ENCODE measurements at places on chromosomes 6 and 20.

DNA sequence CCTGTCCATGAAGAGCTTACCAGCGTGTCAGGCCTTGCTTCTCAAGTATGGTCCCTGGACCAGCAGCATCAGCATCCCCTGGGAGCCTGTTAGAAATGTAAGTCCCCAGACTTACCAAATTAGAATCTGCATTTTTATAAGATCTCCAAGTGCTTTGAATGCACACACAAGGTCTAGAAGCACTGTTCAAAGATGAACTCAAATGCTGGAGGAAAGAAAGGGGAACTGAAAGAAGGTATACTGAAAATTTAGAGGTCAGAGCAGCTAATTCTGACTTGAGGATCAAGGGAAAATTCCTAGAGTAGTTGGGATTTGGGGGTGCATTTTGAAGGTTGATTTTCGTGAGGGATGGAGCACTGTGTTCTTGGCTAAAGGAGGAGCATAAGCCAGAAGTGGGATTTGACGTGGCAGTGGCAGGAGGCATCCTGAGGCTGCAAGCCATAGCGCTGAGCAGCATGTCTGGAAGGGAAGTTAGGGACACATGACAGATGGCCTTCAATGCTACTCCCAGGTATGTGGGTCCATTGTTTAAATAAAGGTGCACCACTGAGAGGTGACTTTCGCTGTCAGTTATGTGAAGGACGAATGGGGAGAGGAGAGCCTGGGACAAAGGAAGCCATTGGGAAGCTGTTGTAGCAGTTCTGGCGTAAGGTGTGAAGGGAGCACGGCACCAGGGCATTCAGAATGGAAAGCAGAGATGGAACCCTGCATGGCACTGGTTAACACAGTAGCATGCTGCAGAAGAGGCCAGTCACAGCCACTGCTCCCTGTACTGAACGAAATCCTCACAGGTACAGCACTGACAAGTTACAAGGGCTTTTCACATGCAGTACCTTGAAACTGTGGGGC is 36.2 kb downstream of the ARMC2 start:
- no peaks in the 10 kb centered on the region for H3K27me3 ChIP-seq
- no peaks in the 10 kb centered on the region for H3K4me1 ChIP-seq
- DNase-seq, result no peak
- no peak overlapping the region for H3K4me3 ChIP-seq
- H3K36me3 ChIP-seq, result no peaks in the 10 kb centered on the region

- H3K4me1 ChIP-seq, result peaks cover 23% of the 10 kb centered on the region
- no peak overlapping the region for H3K4me3 ChIP-seq
- H3K27me3 ChIP-seq, result no peaks in the 10 kb centered on the region
- DNase-seq, result no peak
- H3K27ac ChIP-seq, result peak overlapping the region; percentile 35
- H3K36me3 ChIP-seq, result no peaks in the 10 kb centered on the region
Measured at GRCh38 chr20:41476013-41476441, 109.4 kb upstream of the EMILIN3 start.

DNA sequence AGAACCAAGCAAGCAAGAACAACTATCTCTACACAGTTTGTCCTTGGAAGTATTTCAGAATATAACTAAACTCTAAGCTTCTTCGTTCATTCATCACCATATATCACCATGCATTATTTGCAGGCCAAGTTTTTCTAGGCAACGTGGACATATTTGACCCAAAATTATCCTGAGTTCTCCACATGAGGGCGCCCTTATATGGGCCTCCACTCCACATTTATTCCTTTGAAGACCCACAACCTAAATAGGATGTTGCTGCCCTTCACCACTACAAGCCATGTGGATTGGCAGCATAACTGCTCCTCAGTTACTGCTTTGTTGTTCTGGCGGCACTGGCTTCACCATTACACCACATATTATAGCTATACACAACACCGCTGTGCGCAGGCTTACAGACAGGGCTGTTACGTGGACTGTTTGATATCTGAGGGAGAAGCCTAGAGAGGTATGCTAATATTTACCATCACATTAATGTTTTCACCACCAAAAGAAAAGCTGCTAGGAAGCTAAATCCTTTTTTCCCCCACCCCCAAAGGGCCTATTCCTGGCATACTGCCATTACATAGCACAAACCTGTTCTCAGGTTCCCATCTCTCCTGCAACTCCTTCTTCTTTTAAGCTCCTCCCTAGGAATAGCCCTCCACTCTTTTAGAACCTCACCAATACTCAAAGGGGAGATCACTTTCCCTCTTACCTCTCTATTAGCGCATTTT is 411.7 kb downstream of the C6orf118 start:
- H3K36me3 ChIP-seq, result no peaks in the 10 kb centered on the region
- no peak for DNase-seq
- H3K27ac ChIP-seq, result no peak overlapping the region

- no peak for DNase-seq
- H3K27ac ChIP-seq, result peak overlapping the region; percentile 98
- H3K4me1 ChIP-seq, result peaks cover 57% of the 10 kb centered on the region
- H3K27me3 ChIP-seq, result no peaks in the 10 kb centered on the region
- H3K4me3 ChIP-seq, result peak overlapping the region; percentile 78
- peaks cover 36% of the 10 kb centered on the region for H3K36me3 ChIP-seq
Measured at GRCh38 chr20:31721408-31722256, 1.0 kb downstream of the BCL2L1 start.

- no peak for DNase-seq
- H3K4me3 ChIP-seq, result no peak overlapping the region
- no peaks in the 10 kb centered on the region for H3K36me3 ChIP-seq
- no peaks in the 10 kb centered on the region for H3K27me3 ChIP-seq
- H3K27ac ChIP-seq, result no peak overlapping the region
- peaks cover 5% of the 10 kb centered on the region for H3K4me1 ChIP-seq
Measured at GRCh38 chr6:89944181-89944755, 50.0 kb downstream of the GJA10 start.

DNA sequence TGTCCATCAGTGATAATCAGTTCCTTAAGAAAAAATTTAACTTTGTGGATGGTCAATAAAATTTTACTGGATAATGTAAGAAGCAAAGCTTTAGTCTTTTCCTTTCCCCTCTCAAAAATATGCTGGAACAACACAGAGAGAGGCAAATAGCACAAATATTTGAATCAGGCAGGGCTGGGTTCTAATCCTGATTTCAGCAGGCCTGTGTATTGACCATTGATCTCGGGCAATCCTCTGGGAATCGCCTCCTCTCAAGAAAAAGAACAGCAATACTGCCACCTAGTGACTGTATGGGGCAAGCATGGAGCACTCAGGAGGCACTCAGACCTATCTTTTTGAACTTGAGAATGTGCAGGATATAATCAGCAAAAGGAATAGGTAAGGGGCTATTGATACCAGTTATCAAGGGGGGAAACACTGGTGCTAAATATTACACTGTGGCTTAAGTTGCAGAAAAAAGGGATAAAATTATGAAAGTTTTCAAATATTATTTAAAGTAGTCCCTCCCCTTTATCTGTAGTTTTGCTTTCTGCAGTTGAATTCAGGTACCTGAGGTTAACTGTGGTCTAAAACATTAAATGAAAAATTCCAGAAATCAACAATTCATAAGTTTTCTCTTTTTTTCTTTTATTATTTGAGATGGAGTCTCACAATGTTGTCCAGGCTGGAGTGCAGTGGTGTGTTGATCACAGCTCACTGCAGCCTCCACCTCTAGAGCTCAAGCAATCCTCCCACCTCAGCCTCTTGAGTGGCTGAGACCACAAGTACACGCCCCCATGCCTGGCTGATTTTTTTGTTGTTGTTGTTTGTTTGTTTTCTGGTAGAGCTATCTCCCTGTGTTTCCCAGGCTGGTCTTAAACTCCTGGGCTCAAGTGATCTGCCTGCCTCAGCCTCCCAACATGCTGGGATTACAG is 91.8 kb upstream of the NHSL1 start:
- no peak overlapping the region for H3K27ac ChIP-seq
- H3K4me3 ChIP-seq, result no peak overlapping the region
- H3K36me3 ChIP-seq, result no peaks in the 10 kb centered on the region
- H3K27me3 ChIP-seq, result no peaks in the 10 kb centered on the region
- no peak for DNase-seq
- peaks cover 32% of the 10 kb centered on the region for H3K4me1 ChIP-seq

GRCh38 chr6:169171951-169172350 is 81.7 kb downstream of the THBS2 start:
- H3K27me3 ChIP-seq, result no peaks in the 10 kb centered on the region
- peak; percentile 60 for DNase-seq
- no peak overlapping the region for H3K4me3 ChIP-seq
- H3K36me3 ChIP-seq, result no peaks in the 10 kb centered on the region
- peaks cover 15% of the 10 kb centered on the region for H3K4me1 ChIP-seq
- no peak overlapping the region for H3K27ac ChIP-seq

DNA sequence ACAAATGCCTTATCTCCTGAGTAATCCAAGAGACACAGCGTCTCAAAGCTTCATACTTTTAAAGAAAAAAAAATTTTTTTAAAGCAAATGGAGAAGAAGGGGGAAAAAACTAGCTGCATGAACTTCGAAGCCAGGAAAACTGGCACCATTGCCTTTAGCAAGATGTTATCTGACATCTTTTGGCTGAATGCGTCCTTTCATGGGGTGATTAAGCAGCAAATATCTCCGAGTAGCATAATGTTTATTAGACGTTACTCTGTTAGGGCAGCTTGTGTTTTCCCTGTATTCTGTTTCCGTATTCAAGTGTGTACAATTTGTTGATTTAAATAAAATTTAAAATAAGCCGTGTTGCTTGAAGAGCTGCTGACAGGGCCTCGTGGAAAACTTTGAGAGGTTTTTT is 76.5 kb upstream of the TSHZ2 start:
- H3K4me3 ChIP-seq, result no peak overlapping the region
- no peak for DNase-seq
- H3K36me3 ChIP-seq, result no peaks in the 10 kb centered on the region
- H3K27me3 ChIP-seq, result no peaks in the 10 kb centered on the region
- no peak overlapping the region for H3K27ac ChIP-seq

DNA sequence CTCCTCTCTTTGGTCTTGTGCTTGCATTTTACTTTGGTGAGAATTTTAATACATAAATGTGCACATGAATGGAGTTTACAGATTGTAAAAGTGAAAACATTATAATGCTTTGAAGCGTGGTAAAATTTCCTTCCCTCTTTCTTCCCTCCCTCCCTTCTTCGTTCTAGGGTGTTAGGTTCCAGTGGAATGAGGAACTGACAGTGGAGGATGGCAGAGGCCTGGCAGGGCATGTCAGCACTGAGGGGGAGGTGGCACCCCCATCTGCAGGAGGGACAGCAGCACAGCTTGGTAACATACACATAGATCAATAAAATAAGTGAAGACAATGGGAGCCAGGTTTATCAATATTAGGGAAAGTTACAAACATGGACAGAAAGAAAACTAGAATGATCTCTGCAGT is 47.5 kb downstream of the RNASET2 start:
- H3K4me1 ChIP-seq, result no peaks in the 10 kb centered on the region
- H3K27ac ChIP-seq, result no peak overlapping the region
- H3K36me3 ChIP-seq, result no peaks in the 10 kb centered on the region
- no peak overlapping the region for H3K4me3 ChIP-seq
- H3K27me3 ChIP-seq, result no peaks in the 10 kb centered on the region
- DNase-seq, result no peak

DNA sequence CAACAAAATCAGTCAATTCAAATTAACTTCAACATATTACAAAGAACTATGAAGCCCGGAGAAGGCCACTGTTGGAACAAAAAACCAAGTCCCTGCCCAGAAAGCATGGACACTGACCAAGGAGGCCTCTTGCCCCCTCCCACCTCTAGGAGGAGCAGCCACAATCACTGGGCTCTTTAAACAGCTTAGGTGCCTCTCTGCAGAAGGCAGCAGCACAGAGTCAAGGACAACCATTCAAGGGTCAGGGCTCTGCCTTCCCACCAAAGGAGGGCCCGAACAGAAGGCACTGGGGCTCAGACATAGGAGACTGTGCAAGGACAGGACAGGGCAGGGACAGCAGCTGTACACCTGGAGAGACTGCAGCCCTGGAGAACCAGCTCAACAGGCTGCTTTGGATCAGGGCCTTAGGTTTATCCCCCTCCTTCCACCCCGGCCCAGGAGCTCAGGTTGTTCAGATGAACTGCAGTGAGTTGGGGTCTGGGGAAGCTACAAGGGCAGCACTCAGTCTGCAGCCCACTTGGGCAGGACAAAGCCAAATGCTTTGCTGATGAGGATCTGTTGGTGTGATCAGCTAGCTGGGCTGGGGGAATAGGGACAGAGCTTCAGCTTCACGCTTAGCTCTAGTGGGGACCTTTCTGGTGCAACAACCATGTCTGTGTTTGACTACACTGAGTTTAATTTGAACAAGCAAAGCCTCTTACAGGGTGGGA is 17.8 kb downstream of the TOMM34 start:
- DNase-seq, result no peak
- no peak overlapping the region for H3K4me3 ChIP-seq
- no peak overlapping the region for H3K27ac ChIP-seq
- no peaks in the 10 kb centered on the region for H3K4me1 ChIP-seq
- no peaks in the 10 kb centered on the region for H3K27me3 ChIP-seq

- no peak overlapping the region for H3K27ac ChIP-seq
- no peaks in the 10 kb centered on the region for H3K4me1 ChIP-seq
- H3K27me3 ChIP-seq, result no peaks in the 10 kb centered on the region
- no peaks in the 10 kb centered on the region for H3K36me3 ChIP-seq
Measured at GRCh38 chr6:117947234-117947633, 40.2 kb downstream of the SLC35F1 start.

- H3K36me3 ChIP-seq, result no peaks in the 10 kb centered on the region
- DNase-seq, result no peak
- H3K27ac ChIP-seq, result no peak overlapping the region
- H3K27me3 ChIP-seq, result no peaks in the 10 kb centered on the region
- H3K4me3 ChIP-seq, result no peak overlapping the region
Measured at GRCh38 chr6:100382767-100383195, 81.9 kb downstream of the SIM1 start.

DNA sequence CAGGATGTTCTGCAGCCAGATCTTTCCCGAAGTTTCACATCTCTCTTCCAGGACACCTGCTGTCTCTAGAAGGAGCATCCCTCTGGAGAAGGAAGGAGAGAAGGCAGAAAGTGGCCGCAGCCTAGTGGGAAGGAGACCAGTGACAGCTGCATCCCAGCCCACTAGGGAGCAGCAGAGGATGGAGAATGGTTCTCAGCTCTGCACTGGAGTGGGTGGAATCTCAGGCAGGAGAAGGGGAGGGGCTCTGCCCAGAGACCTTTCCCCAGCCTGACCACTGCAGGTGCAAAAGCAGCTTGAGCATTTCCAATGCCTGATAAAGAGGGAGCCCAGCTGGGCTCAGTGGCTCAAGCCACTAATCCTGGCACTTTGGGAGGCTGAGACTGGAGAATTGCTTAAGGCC is 32.3 kb downstream of the NCR2 start:
- no peaks in the 10 kb centered on the region for H3K36me3 ChIP-seq
- no peak for DNase-seq
- H3K4me3 ChIP-seq, result no peak overlapping the region
- H3K27ac ChIP-seq, result no peak overlapping the region
- H3K27me3 ChIP-seq, result no peaks in the 10 kb centered on the region

DNA sequence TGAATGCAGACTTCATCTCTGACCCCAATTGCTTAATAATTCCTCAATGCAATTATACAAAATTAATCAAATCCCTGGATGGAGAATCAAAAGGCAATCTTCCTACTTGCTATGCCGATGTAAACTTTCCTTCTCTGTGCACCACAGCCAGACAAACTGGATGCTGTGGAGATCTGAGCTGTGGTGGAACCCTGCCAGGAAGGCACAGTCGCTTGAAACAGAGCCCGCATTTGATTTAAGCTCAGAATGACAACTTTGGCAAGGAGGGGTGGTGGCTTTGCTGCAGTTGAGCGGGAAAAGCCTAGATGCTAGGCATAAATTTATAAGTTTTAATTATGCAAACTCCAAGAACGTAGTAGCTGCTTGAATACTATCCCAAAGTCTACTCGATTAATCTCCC is 190.8 kb downstream of the MTFR2 start:
- H3K4me1 ChIP-seq, result peaks cover 39% of the 10 kb centered on the region
- no peak overlapping the region for H3K27ac ChIP-seq
- DNase-seq, result no peak
- no peaks in the 10 kb centered on the region for H3K36me3 ChIP-seq
- no peak overlapping the region for H3K4me3 ChIP-seq
- H3K27me3 ChIP-seq, result no peaks in the 10 kb centered on the region

Measured in esophagus muscularis mucosa (tissue), 4 donors.